Glutamatergic neuron (in vitro differentiated cells): ENCODE measurements at places on chromosomes 12 and 14. TPM values are rescaled to one million over a fixed set of nuclear protein-coding genes. Genes with fewer than 3 reads are reported as not detected.

DNA sequence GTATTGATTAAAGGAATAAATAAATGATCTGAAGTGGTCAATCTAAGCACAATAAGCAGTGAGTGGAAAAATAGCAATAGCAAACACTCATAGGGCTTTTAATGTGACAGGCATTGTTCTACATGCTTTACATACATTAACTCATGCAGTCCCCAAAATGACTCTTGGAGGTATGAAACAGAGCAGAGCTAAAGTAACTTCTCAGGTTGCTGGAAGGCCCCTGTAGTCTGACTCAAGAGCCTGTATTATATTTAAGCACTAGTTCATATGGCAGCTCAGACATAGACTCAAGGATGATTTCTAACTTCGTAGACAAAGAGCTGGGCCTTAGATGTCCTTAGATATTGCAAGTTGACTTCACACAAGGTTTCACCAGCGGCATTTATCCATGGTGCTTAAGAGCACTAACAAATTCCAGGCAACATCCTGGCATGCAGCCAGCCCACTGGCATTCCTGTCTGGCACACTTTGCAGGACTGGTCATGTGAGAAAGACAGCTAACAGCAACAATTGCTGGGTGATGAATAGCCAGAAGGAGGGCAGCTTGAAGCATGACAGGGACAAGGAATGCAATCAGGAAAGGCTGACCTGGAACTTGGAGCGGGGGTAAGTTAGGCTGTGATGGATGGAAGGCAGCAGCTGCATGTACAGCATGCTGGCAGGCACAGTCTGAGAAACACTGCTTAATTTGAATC lies 22.9 kb upstream of the KTN1 start:
- DNase-seq: no peak

DNA sequence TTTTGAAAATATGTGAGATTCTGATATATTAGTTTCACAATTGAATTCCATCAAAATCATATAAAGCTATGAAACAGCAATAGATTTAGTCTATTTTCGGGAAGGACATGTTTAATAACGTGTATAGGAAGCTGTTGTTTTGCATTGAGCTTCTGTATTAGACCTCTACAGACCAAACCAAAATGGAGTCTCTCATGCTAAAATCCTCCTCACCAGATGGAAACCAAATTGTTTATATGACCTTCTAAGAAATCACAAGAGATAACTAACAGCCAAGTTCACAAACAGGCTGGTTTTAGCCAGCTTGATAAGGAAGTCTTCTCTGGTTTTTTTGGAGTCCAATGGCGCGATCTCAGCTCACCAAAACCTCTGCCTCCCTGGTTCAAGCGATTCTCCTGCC lies 23.9 kb downstream of the L2HGDH start:
- DNase-seq: no peak

- DNase-seq: no peak
These were observed 46.6 kb downstream of the SLC17A8 start for GRCh38 chr12:100403446-100403845.

GRCh38 chr14:81269100-81269978 lies 48.6 kb upstream of the GTF2A1 start:
- no peak for DNase-seq

GRCh38 chr14:102194856-102195255 lies 55.2 kb downstream of the WDR20 start:
- DNase-seq: no peak

GRCh38 chr12:114400925-114401324 lies 5.0 kb downstream of the TBX5 start:
- no peak for DNase-seq

Gene ADGRD1
- 0.96 TPM for total RNA-seq

Gene CHFR
- total RNA-seq: 90.7 TPM
